Neural progenitor cell (in vitro differentiated cells): ENCODE measurements at places on chromosomes 6 and 20. TPM values are rescaled to one million over a fixed set of nuclear protein-coding genes. Genes with fewer than 3 reads are reported as not detected.

- H3K4me1 ChIP-seq: no peaks in the 10 kb centered on the region
These were observed 175.7 kb upstream of the PLN start for GRCh38 chr6:118372413-118372812.

DNA sequence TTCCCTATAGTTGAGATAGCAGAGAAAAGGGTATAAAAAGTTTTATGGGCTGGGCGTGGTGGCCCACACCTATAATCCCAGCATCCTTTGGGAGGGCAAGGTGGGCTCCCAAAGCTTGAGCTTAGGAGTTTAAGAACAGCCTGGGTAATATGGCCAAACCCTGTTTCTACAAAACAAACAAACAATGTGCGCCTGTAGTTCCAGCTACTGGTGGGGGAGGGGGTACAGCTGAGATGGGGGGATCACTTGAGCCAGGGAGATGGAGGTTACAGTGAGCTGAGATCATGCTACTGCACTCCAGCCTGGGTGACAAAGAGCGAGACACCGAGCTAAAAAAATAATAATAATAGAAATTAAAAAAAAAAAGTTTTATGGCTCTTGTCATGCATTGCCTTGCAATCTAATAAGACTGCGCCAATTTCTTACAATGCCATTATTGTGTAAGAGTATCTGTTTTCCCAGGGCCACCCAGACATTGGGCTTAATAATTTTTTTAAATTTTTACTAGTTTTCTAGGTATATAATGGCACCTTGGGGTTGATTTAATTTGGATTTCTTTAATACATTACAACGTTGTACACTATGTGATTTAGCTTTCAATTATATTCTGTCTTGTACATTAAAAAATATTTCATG, 3.9 kb downstream of the ACSS2 start:
- H3K27me3 ChIP-seq: peaks cover 20% of the 10 kb centered on the region
- H3K4me3 ChIP-seq: no peak overlapping the region
- DNase-seq: no peak
- no peak overlapping the region for H3K27ac ChIP-seq
- H3K36me3 ChIP-seq: no peaks in the 10 kb centered on the region

- H3K27me3 ChIP-seq: no peaks in the 10 kb centered on the region
- DNase-seq: no peak
- H3K4me1 ChIP-seq: peaks cover 30% of the 10 kb centered on the region
- H3K36me3 ChIP-seq: no peaks in the 10 kb centered on the region
These were observed 85.5 kb upstream of the ZNF217 start for GRCh38 chr20:53678990-53679596.

- DNase-seq: no peak
- H3K4me3 ChIP-seq: no peak overlapping the region
- no peaks in the 10 kb centered on the region for H3K27me3 ChIP-seq
- peaks cover 7% of the 10 kb centered on the region for H3K4me1 ChIP-seq
- H3K36me3 ChIP-seq: no peaks in the 10 kb centered on the region
These were observed 13.0 kb downstream of the CD83 start for GRCh38 chr6:14130435-14131075.

DNA sequence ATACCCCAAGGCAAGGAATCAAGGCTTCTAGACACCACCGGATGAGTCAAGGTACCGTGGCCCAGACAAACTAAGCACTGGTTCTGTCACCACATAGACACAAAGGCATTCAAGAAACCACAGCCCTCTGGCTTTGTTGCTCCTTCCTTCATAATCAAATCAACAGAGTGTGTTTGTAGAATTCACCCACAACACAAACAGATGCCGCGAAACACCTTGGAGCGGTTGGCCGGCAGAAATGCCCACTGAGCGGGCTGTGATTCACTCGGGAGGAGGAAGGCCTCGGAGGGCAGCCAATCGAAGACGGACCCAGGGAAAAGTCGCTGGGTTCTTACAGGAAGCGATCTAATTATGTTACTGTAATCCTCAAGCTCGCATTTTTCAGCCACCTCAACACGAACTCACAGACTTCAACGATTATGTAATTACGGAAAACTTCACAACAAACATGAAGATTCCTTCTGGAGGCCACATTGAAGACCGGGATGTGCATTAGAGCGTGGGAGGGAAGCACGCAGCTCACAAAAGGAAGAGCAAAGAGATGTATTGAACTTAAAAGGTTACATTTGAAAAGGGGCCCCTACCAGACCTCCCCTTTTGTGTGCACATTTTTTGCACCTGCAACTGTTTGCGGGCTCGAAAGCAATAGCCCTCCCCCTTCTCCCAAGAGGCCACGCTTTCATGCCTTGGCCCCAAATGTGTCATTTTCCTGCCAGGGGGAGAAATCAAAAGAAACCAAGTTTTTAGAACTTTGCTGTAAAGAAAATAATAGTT, 184.7 kb upstream of the PREP start:
- DNase-seq: no peak
- H3K4me1 ChIP-seq: peaks cover 6% of the 10 kb centered on the region
- H3K27ac ChIP-seq: no peak overlapping the region

The SIRPA gene
- total RNA-seq: 5.1 and 7.8 TPM in 2 replicates

The EYS gene
- total RNA-seq: 0.03 TPM in 1 of 2 replicates, not detected in the other

GRCh38 chr20:24970030-24970553, 21.0 kb downstream of the CST7 start:
- H3K27ac ChIP-seq: no peak overlapping the region
- no peak overlapping the region for H3K4me3 ChIP-seq
- no peaks in the 10 kb centered on the region for H3K36me3 ChIP-seq
- H3K4me1 ChIP-seq: no peaks in the 10 kb centered on the region
- DNase-seq: no peak

The FAM83C gene
- not detected in 2 replicates for total RNA-seq

GRCh38 chr6:46734867-46735719, at the start of gene PLA2G7:
Gene PLA2G7, minus strand, starts transcription at chr6:46735375. Its CDS starts 12,484 bp downstream, at chr6:46722891.
- H3K4me3 ChIP-seq: peak within 1 kb of the TSS; percentile 76
- H3K36me3 ChIP-seq: no peaks in the 10 kb centered on the region
- peaks cover 35% of the 10 kb centered on the region for H3K27me3 ChIP-seq

The SLC17A3 gene
- total RNA-seq: not detected in 2 replicates

DNA sequence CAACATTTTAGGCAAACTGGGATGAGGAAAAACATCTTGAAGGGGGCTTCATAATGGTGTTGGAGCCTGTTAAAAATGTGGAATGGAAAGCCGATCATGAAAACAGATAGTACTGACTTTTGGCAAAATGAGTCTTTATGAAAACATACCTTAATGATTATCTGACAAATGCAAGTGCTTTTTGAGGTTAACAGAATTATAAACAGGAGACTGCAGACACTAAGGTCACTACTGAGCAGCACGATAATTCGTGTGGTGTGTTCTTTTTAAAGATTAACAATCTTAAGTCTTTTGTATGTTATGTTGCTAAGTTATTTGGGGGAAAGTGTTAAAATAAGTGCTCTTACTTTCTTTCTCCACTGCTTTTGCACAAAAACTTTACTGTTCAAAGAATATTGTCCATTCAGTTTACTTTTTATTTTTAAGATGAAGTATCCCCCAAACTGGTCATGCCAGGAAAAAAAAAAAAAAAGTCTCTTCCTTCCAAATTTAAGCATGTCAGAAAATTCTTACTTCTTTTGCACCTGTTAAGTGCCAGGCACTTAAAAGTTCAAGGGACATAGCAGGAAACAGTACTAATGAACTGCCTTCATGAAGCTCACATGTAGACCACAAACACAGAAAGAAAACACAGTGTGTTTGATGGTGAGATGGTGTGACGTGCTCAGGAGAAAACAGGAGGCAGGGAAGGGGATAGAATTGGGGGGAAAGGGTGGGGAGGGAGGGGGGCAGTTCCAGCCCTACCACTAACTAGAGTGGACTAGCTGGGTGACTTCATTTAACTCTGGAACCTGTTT, 73.2 kb downstream of the CDYL start:
- no peak overlapping the region for H3K27ac ChIP-seq
- no peaks in the 10 kb centered on the region for H3K27me3 ChIP-seq
- H3K4me1 ChIP-seq: peaks cover 12% of the 10 kb centered on the region
- H3K4me3 ChIP-seq: no peak overlapping the region
- H3K36me3 ChIP-seq: no peaks in the 10 kb centered on the region

DNA sequence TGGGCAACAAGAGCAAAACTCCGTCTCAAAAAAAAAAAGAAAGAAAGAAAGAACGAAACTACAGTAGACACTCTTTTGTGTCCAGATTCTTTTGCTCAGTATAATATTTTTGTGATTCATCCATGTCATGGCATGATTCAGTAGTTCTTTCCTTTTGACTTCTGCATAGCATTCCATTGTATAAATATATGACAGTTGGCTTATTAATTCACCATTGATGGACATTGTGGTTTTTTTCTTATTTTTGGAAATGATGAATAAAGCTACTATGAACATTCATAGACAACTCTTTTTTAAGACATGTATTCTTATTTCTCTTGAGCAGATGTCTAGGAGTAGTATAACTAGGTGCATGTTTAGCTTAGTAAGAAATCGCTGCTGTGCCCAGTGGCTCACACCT, 10.3 kb upstream of the IER3 start:
- H3K4me3 ChIP-seq: no peak overlapping the region
- no peaks in the 10 kb centered on the region for H3K36me3 ChIP-seq
- no peaks in the 10 kb centered on the region for H3K4me1 ChIP-seq
- DNase-seq: no peak

The ZNF831 gene
- total RNA-seq: not detected in 2 replicates

GRCh38 chr20:56909918-56910714, 281.0 kb downstream of the TFAP2C start:
- no peaks in the 10 kb centered on the region for H3K36me3 ChIP-seq
- no peak overlapping the region for H3K27ac ChIP-seq
- H3K4me1 ChIP-seq: no peaks in the 10 kb centered on the region
- H3K27me3 ChIP-seq: no peaks in the 10 kb centered on the region

The ADGRG6 gene
- 0.39 and 0.93 TPM in 2 replicates for total RNA-seq

DNA sequence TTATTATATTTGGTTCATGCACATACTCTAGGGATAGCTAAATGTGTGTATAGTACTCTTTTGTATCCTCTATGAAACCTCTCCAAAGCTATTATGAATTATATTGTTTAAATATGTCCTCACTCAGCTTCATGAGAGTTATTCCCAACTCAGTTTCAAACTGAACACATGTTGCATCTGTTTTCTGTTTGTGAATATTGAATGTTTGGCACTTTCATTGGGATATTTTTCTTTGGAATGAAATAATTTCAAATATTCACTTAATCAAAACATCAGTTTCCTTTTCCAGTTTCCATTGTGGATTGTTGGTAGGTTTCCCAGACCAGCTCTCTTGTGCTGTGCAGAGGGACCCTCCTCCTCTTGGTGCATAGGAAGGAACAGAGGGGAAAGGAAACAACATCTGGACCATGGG, 46.6 kb downstream of the HDAC2 start:
- no peak overlapping the region for H3K4me3 ChIP-seq
- no peaks in the 10 kb centered on the region for H3K27me3 ChIP-seq
- H3K27ac ChIP-seq: no peak overlapping the region
- no peaks in the 10 kb centered on the region for H3K4me1 ChIP-seq
- no peak for DNase-seq

GRCh38 chr6:54621285-54621684, 225.3 kb upstream of the FAM83B start:
- H3K27ac ChIP-seq: no peak overlapping the region
- no peaks in the 10 kb centered on the region for H3K36me3 ChIP-seq
- no peaks in the 10 kb centered on the region for H3K4me1 ChIP-seq
- H3K4me3 ChIP-seq: no peak overlapping the region
- peak; percentile 43 for DNase-seq

- H3K4me3 ChIP-seq: no peak overlapping the region
- H3K27ac ChIP-seq: no peak overlapping the region
- DNase-seq: no peak
- H3K4me1 ChIP-seq: peaks cover 81% of the 10 kb centered on the region
These were observed 5.6 kb downstream of the TOP1 start for GRCh38 chr20:41034239-41034638.

The CLVS2 gene
- total RNA-seq: 0.84 and 1.8 TPM in 2 replicates

DNA sequence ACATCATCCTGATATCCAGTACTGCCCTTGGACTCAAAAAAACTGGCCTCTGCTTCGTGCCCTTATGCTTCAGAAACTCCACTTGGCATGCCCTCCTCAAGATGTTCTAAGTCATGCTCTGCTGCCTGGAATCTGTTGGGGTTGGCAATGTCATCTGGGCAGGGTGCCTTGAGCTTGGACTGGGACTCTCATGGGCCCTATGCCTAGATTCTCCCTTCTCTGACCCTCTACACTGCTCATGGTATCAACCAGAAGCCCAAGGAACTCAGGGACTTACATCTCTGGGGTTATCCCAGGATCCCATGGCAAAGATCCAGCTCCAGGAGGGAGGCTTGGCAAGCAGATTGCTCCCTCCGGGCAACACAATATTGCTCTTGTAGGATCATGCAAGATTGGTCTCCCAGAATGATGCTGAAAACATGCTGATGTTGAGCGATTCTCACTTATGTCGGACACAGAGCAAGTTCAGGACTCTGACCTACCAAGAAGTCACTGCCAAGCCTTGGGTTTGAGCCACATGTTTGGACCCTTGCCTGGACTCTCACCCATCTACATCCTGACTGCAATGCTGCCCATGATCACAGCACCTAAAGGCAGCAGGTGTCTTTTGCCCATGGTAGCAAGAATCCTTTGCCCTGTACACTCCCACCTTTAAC, 88.8 kb downstream of the ADAT2 start:
- no peak for DNase-seq
- no peaks in the 10 kb centered on the region for H3K4me1 ChIP-seq
- H3K27ac ChIP-seq: no peak overlapping the region

GRCh38 chr6:147587907-147588306, 79.4 kb downstream of the SAMD5 start:
- no peak for DNase-seq
- H3K36me3 ChIP-seq: no peaks in the 10 kb centered on the region
- H3K4me3 ChIP-seq: no peak overlapping the region
- H3K27me3 ChIP-seq: no peaks in the 10 kb centered on the region

DNA sequence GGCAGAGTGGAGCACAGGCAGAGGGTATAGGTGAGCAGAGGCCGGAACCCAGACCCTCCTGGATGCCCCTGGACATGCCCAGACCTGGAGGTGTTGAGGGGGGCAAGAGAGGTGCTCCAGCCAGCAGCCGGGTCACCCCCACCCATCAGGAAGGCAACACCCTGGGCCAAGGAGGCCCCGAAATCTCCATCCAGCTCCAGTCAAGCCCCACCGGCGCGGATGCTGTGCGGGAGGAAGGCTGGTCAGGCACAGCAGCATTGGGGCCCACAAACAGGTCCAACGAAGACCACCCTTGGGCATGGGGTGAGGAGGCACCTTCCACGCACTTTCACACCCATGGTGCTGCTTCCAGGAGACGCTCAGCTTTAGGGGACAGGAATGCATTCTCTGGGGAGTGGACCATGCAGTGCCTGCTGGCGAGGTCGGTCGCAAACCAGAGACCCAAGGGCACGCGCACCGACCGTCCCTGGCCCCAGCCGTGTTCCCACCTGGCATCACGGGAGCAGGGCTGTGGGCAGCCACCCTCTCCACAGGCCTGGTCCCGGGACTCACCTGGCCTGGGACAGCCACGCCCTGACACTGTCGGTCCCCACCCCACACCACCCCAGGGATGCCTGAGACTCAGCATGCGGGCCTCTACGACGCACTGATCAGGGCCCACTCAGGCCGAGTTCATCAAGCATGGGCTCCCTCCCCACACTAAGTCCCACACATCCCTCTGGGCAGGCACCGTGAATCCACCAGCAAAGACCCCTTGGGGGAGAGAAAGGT, 43.6 kb upstream of the ZBP1 start:
- H3K36me3 ChIP-seq: no peaks in the 10 kb centered on the region
- no peak for DNase-seq
- no peak overlapping the region for H3K4me3 ChIP-seq
- peaks cover 7% of the 10 kb centered on the region for H3K4me1 ChIP-seq

- H3K27ac ChIP-seq: no peak overlapping the region
- no peaks in the 10 kb centered on the region for H3K36me3 ChIP-seq
- H3K4me3 ChIP-seq: peak overlapping the region; percentile 58
These were observed 196.9 kb upstream of the ZNF184 start for GRCh38 chr6:27669624-27670301.

The SNPH gene
- total RNA-seq: 0.43 and 0.90 TPM in 2 replicates

- peaks cover 13% of the 10 kb centered on the region for H3K4me1 ChIP-seq
- peak overlapping the region; percentile 82 for H3K27ac ChIP-seq
- peak; percentile 49 for DNase-seq
- H3K4me3 ChIP-seq: no peak overlapping the region
These were observed 313.2 kb upstream of the JARID2 start for GRCh38 chr6:14932485-14933182.

The MYCT1 gene
- not detected in 2 replicates for total RNA-seq
